ENCODE measurements at places on chromosomes 4 and X.
A peak's percentile ranks its signal among the peaks of the same experiment; 100 is the strongest.

DNA sequence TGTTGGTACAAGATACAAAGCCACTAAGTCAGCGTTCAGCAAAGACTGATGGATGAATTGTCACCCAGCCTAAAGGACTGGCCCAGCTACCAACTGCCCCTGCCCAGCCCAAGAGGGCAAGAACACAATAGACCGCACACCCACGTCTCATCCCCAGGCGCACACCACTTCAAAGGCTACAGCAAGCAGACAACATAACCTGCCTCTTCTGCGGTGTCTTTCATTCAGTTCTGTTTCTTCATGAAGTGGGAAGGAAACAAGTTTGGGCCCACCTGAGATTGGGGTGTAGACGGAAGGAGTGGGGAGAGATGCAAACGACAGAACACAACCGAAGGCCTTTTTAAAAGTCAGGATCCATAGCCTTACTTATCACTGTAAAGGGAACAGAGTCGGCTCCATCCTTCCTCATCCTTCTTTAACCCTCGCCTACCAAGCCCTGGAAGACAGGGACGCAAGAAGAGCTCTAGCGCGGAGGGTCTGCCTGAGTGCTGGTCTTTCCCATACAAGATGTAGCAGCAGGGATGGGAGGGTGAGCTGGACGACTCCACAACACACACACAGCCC lies 691 bp downstream of the SCARB2 start:
- DNase-seq: no peak

DNA sequence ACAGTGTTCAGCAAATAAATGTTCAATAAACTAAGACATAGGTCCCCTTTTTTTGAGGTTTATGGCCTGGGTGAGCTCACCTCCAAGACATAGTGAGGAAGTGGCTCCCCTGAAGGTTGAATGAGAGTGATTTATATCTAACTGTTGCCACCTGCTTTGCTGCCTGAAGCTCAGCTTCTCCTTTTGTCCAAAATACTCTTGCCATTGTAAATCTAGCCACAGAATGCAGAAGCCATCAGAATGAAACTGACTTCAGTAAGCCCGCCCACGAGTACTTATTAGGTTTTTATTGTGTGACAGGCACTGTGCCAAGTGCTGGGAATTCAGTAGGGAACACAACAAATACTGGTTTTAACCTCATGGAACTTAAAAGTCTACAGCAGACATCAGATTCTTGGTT lies 18.0 kb downstream of the SPINK2 start:
- no peak for DNase-seq

GRCh38 chr4:125837493-125838201 lies 522.9 kb downstream of the FAT4 start:
- DNase-seq: no peak

GRCh38 chr4:139682741-139683151 lies 17.1 kb downstream of the MGST2 start:
- no peak for DNase-seq

- DNase-seq: no peak
Observed at GRCh38 chrX:6203462-6204215, 25.0 kb downstream of the NLGN4X start.

GRCh38 chrX:41449615-41450014 lies 2.5 kb downstream of the NYX start:
- no peak for DNase-seq

DNA sequence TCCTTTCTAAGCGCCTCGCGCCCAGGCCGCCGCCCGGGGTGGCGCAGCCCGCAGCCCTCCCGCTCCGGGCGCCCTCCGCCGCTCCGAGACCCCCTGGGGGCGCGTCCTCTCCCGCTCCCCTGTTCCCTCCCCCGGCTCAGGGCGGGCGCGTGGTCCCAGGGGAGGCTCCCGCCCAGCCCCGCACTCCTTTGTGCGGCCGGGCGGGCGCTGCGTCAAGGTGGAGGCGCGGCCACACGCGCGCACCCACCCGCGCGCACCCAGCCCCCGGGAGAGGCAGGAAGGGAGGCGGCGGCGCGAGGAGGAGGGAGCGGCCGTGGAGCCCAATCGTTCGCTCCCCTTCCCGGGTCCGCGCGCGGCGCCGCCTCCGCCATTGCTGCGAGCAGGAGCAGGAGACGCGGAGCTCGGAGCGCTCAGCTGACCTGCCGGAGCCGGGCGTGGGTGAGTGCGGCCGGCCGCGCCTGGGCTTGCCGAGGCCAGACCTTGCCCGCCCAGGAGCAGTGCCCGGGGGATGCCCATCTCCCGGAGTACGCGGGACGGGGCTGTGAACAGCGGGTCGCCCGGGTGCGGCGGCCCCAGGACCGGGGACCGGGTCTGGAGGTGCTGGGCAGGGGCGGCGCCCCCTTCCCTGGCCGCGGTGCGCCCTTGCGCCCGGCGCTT lies at the start of gene NSG1:
NSG1 (plus strand) TSS at position 367 of the 657 bp plus-strand sequence. CDS start 528 bp downstream, outside the sequence.
- DNase-seq: peak; percentile 73

DNA sequence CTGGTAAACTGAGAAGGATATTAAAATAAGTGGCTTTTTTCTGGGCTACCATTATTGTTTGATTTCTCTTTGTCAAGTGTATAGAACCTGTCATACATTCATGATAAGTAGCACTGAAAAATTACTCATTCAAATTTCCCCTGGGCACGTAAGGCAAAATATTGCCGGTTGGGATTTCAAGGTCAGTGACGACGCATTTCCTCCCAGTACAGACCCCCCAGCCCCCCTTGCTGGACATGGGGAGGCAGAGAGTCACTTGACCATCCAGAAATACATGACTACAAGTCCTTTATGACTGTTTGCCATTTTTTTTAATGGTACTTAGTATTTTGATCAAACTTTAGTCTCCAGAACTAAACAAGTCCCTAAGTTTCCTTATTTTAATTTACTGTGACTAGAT lies 6.8 kb upstream of the MND1 start:
- no peak for DNase-seq

DNA sequence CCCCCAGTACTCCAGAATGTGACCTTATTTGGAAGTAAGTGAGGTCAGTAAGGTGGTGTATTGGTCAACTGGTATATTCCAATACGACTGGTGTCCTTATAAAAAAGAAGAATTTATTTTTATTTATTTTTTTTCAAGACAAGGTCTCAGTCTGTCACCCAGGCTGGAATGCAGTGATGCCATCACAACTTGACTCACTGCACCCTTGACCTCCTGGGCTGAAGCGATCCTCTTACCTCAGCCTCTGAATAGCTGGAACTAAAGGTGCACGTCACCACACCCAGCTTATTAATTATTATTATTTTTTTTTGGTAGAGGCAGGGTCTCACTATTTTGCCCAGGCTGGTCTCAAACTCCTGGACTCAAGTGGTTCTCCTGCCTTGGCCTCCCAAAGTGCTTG lies 115.1 kb upstream of the PITX2 start:
- no peak for DNase-seq

DNA sequence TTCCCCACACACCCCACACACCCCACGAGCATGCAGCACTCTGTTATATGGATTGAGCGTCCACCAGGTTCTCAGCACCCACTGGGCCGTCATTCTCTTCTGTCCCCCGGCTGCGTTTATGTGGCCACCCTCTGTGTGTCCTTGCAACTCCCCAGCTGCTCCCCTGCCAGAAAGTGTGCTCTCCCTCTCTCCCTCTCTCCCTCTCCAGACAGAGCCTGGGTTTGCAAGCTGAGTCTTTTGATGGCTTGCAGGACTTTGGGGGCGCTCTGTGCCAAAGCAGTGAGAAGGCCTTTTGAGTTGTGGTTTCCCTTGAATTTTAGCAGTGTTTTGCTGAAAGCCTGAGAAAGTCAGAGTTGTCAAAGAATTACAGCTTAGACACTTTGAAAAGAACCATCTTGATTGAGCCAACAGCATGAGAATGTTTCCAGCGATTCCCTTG lies 173.5 kb downstream of the DCLK2 start:
- peak; percentile 46 for DNase-seq

DNA sequence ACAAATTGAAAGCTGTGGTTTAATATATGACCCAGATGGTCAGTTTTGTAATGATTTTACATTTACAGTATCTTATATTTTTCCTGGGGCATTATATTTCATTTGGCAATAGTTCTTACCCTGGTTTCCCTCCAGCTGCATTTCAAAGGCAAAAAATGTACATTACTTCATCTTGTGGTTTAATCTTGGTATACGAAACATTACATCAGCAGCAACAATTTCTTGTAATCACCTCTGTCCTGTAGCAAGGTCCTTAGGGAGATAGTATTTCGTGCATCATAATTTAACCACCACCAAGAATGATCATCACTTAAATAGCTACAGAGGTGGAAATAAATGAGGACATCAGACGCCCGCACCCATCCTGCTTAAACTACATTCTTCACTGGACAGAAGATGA lies 48.8 kb downstream of the HS6ST2 start:
- DNase-seq: no peak

- DNase-seq: no peak
Observed at GRCh38 chrX:105567082-105567481, 255.3 kb upstream of the NRK start.

DNA sequence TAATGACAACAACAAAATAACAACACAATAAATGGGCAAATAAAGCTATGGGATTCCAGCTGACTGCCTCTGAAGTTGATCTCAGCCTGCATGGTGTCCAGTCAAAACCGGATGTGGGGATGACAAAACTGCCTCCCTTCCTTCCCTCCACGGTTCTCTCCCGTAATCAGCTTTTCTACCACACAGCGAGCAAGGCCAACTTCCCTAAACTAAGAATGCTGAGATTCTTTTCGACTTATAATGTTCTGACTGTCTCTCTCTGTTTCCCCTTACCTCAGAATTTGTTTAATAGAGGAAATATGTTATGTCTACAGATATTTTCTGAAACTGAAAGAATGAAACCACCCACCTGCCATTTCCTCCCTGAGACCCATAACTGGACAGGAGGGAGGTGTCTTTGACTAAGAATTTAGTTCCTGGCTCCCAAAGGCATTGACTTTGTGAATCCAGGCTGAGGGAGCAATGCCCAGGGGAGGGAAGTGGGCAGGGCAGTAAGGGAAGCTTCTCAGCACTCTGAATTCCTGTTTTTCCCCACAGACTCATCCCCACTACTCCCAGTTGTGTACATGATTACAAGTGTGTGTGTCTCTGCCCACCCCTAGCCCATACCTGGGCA lies 1.0 kb upstream of the TLR1 start:
- no peak for DNase-seq

DNA sequence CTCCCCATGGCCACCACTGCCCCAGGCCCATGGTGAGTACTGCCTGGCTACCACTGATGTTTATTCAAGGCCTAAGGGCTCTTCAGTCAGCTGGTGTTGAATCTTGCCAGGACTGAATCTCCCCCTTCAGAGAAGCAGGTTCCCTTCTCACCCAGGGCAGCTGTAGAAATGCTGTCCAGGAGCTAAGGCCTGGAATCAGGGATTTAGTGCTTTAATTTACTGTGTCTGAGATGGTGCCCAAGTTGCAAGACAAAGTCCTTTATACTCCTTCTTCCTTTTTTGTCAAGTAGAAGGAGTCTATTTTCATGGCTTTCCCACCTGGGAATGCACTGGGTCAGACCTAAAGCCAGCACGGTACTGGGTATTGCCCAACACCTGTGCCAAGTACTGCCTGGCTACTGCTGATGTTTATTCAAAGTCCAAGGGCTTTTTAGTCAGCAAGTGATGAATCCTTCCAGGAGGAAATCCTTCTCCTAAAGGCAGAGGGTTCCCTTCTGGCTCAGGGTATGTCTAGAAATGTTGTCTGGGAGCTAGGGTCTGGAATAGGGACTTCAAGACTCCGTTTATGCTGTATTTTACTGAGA lies 117.6 kb upstream of the ATOH1 start:
- DNase-seq: no peak

GRCh38 chr4:88522702-88523324 lies 763 bp downstream of the PYURF start:
- DNase-seq: peak; percentile 22
